LNCaP clone FGC (cell line): ENCODE measurements at places on chromosomes 2 and 18.

DNA sequence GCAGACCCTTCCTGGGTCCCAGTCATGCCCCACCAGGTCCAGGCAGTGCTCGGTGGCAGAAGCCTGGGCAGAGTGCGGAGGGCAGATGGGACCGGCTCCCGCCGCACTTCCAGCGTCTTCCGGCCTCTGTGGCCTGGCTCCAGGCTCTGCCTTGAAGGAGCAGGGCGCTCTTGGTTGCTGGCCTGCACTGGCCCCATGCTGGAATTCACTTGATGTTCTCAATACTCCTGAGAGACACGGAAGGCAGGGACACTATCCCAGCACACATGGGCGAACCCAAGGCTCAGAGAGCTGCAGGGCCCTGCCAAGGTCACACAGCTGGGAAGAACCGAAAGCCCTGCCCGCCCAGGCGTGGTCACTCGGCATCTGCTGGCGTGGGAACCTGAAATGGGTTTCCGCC is 87.6 kb upstream of the ODC1 start:
- DNase-seq = no peak

GRCh38 chr2:486371-486770 is 190.8 kb downstream of the TMEM18 start:
- no peak for DNase-seq

DNA sequence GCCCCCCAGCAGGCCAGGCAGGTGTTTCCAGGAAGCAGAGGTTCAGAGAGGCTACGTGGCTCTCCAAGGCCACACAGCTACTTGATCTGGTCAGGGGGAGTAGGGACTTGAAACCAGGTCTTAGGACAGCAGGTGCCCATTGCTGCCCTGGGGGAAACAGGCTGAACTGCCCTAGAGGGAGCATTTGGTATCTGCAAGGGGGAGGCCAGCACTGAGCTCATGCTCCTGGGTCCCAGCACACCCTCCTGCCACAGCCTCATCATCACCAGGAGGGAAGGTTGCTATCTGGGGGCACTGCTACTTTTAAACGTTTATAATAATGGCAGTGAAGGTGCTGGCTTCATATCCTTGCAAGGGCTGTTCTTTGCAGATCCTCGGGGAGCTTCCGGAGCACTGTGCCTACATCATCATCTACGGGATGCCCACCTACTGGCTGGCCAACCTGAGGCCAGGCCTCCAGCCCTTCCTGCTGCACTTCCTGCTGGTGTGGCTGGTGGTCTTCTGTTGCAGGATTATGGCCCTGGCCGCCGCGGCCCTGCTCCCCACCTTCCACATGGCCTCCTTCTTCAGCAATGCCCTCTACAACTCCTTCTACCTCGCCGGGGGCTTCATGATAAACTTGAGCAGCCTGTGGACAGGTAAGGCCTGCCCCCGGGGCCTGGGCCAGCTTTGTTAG is 36.1 kb downstream of the ABCG8 start:
- DNase-seq = no peak

DNA sequence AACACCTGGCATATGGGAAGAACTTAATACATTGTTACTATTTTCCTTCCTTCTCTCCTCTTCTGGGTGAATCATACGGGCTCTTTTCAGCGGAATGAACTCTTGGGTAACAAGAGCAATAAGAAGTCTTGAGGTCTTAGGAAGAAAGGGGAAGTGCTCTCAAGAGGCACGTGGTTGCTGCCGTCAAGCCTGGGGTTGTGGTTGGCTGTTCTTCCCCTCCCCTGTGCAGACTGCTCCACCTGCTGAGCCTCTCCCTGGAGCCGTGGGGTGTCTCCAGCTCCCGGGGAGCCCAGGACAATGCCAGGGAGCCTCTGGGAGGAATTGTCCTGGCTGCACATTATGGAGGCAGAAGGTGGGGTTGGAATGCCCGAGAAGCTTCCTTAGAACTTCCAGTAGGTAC is 19.4 kb downstream of the TOGARAM2 start:
- no peak for DNase-seq

DNA sequence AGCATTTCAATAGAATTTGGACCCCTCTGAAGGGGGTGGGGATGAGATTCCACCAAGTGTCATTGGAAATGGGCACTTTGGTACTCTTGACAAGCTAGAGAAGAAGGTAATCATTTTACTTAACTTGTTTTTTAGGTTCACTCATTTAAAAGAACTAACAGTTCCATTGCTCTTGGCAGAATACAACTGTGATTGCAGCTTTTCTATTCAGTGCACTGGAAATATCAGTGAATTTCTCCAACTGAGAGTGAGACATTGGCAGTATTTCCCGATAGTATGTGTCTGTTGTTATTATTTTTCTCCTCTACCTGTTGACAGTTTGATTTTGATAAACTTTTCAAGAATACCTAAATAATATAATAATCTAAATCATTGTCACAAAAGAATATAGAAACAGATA is 1356.7 kb upstream of the NXPH2 start:
- no peak for DNase-seq

- DNase-seq = no peak
Observed at GRCh38 chr2:213696442-213696841, 412.2 kb downstream of the SPAG16 start.

DNA sequence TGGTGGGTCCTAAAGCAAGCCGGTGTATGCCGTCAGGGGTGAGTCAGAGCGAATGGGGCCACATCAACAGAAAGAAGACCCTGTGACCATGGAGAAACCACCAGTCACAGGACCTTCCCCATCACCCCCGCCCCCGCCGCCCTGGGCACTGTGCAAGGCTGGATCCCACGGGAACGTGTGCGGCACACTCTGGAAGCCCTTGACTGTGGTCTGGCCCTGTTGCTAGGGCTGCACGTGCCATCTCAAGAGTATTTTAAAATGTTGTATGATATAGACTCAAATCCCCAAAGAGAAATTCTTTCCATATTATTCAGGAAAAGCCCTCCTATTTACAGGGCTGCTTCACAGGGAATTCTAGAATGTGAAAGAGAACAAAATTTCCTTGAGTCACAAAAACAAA is 174.8 kb downstream of the BCL2 start:
- DNase-seq = no peak

DNA sequence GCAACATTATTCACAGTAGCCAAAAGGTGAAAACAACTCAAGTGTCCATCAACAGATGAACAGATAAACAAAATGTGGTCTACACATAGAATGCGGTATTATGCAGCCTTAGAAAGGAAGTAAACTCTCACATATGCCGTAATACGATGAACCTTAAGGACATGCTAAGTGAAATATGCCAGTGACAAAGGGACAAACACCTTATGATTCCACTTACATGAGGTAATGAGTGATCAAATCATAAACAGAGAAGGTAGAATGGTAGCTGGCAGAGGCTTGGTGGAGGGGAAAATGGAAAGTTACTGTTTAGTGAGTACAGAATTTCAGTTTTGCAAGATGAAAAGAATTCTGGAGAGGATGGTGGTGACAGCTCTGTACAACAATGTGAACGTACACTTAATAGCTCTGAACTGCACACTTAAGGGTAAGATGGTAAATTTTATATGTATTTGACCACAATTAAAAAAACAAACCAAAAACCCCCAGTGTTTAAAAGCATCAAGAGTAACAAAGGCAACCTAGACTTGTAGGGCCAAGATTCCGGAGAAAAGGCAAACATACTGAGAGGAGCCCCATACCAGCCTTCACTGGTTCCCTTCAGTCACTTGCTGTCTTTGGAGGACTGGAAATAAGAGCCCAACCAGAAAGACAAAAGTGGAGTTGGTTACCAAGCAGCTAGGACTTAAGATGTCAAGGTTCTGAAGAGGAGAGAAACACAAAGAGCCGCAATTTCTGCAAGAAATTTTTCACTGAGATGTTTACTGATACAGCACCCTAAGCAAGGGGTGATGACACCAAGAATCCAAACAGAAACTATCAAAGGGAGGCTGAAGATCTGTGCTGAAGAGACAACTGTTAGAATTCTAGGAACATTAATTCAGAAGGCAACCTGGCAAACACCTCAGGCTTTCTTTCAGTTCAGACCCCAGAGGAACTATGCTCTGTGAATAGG is 61.3 kb downstream of the CUL3 start:
- DNase-seq = no peak

DNA sequence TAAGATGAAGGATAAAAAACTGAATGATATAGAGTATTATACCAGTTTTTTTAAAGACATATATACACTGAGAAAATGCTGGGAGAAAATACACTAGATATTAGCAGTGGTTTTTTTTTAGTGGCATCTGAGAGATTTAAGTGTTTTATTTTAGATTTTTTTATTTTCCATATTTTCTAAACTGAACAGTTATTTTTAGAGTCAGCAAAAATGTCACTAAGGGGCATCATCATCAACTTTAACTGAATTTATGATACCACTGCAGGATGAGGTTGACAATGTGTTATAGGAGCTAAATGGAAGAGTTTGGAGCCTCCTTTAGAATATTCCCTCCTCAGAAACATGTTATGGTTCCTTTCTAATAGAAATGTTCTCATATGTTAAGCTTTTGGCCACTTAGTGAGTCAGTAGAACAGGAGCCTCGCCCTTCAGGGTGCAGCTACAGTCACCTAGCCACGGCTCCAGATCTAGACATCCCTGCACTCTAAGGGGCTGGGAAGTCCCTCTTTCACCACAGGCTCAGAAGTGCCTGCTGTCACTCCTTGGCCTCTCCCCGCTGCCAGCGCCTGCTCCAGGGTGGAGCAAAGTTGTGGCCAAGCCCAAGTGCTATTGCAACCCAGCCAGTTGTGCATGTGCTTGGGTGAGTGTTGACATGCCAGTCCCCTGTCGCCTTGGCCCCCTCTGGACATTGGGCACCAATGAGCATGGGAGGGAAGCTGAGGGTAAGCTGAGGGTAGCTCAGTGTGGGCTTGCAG is 210.7 kb upstream of the RASGRP3 start:
- no peak for DNase-seq

GRCh38 chr18:79416022-79416676 is 20.4 kb downstream of the NFATC1 start:
- DNase-seq = no peak

GRCh38 chr2:15811367-15811766 is 129.0 kb upstream of the MYCN start:
- no peak for DNase-seq

DNA sequence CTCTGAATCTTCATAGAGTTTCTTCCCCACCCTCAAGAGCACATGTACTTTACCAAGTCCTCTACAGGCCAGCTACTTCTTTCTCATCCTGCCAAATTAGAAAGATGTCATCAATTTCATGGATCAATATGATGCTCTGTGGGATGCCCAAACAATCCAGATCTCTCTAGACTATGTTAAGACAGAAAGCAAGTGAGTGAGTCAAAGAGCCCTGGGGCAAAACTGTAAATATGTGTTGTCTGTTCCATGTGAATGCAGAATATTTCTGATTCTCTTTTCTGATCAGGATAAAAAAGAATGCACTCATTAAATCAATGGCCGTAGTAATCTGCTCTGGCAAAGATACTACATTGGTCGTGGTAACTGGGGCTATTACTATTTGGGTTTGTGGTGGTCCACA is 53.1 kb upstream of the ROCK2 start:
- no peak for DNase-seq

DNA sequence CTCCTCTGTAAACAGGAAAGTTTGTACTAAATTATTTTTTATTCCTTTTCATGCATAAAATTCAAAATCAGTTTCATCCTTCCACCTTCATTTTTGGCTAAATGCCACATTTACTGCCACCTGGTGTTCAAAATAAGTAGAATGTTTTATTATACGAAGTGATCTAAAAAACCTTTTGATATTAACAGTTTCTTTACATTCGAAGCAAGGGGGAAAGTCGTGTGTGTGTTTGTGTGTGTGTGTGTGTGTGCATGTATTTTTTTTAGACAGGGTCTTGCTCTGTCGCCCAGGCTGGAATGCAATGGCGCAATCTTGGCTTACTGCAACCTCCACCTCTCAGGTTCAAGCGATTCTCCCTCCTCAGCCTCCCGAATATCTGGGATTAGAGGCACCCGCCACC is 9.0 kb upstream of the SCN9A start:
- DNase-seq = no peak

GRCh38 chr2:109242654-109243331 is 113.8 kb downstream of the SH3RF3 start:
- DNase-seq = no peak

- DNase-seq = no peak
Observed at GRCh38 chr2:188598551-188598950, 306.9 kb downstream of the GULP1 start.

DNA sequence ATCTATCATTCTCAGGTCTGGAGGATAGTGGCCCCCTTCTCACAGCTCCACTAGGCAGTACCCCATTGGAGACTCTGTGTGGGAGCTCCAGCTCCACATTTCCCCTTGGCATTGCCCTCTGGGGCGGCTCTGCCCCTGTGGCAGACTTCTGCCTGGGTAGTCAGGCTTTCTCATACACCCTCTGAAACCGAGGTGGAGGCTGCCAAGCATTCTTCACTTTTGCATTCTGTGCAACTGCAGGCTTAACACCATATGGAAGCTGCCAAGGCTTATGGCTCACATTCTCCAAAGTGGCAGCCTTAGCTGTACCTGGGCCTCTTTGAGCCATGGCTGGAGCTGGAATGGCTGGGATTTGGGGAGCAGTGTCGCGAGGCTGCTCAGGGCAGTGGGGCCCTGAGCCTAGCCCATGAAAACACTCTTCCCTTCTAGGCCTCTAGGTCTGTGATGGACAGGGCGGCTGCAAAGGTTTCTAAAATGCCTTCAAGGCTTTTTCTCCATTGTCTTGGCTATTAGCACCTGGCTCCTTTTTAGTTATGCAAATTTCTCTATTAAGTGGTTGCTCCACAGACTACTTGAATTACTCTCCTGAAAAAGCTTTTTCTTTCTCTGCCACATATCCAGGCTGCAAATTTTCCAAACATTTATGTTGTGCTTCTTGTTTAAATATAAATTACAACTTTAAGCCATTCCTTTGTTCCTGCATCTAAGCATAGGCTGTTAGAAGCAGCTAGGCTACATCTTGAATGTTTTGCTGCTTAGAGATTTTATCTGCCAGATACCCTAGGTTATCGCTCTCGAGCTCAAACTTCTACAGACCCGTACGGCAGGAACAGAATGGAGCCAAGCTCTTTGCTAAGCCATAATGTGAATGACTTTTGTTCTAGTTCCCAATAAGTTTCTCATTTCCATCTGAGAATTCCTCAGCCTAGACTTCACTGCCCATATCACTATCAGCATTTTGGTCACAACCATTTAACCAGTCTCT is 206.5 kb downstream of the CPS1 start:
- no peak for DNase-seq

- DNase-seq = no peak
Observed at GRCh38 chr18:12774982-12775381, 72.1 kb downstream of the PSMG2 start.

DNA sequence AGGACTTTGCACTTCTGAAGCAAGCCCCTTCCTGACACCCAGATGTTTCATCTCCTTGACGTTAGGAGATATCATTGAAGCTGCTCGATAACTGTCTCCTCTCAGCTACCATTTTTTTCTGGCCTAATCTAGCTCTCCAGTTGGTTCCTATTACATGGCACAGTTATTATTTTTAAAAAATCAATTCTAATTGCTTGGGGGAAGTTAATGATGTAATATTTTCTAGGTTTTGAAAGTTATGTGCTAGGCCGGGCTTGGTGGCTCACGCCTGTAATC is 22.5 kb upstream of the RAB31 start:
- no peak for DNase-seq

GRCh38 chr2:200575957-200576356 is 9.9 kb upstream of the AOX1 start:
- no peak for DNase-seq
